ENCODE measurements at places on chromosomes 2 and 18. TPM values are rescaled to one million over a fixed set of nuclear protein-coding genes. Genes with fewer than 3 reads are reported as not detected.

DNA sequence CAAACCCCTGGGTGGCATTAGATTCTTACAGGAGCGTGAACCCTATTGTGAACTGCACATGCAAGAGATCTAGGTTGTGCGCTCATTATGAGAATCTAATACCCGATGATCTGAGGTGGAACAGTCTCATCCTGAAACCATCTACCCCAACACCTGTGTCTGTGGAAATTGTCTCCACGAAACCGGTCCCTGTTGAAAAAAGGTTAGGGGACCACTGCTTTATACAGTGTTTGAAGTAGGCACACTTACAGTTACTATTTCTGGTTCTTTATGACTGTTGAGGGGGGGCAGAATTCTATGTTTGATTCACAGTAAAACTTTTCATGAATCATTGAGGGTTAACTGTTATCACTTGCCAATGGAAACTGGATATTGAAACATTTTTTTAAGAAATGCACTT is 72.0 kb downstream of the RIF1 start:
- H3K36me3 ChIP-seq: peaks cover 9% of the 10 kb centered on the region
- H3K27me3 ChIP-seq: no peaks in the 10 kb centered on the region
- H3K4me1 ChIP-seq: no peaks in the 10 kb centered on the region
- DNase-seq: no peak
- H3K4me3 ChIP-seq: no peak overlapping the region

DNA sequence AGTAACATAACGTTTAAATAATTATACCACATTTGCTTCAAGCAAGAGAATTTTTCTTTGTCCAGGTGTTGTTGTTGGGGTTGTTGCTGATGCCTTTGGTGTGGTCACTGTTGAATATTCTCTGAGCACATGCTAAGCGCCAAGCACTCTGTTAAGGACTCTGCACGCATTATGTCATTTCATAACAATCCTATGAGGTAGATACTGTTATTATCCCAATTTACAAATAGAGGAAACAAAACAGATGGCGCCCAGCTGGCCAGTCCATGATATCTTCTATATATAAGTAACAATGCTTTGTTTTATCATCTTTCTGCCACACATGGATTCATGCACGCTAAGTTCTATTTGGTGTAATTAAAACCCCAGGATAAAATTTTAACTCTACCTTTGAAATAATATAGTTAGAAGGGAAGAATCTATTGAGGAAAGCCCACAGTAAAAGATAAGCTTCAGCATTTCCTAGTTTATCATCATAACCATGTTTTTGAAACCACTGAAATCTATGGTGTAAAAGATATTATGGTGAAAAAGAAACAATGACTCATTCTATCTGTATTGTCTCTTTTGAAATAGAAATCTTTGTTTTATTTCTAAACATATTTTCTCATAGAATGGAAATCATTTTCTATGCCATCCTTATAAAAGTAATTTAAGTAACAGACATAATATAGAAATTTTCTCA is 199.7 kb downstream of the PID1 start:
- no peaks in the 10 kb centered on the region for H3K36me3 ChIP-seq
- DNase-seq: no peak
- H3K27me3 ChIP-seq: no peaks in the 10 kb centered on the region
- no peak overlapping the region for H3K4me3 ChIP-seq
- H3K27ac ChIP-seq: no peak overlapping the region

GRCh38 chr2:174753038-174753633 is 11.1 kb downstream of the CHRNA1 start:
- no peaks in the 10 kb centered on the region for H3K4me1 ChIP-seq
- no peaks in the 10 kb centered on the region for H3K27me3 ChIP-seq
- DNase-seq: no peak

DNA sequence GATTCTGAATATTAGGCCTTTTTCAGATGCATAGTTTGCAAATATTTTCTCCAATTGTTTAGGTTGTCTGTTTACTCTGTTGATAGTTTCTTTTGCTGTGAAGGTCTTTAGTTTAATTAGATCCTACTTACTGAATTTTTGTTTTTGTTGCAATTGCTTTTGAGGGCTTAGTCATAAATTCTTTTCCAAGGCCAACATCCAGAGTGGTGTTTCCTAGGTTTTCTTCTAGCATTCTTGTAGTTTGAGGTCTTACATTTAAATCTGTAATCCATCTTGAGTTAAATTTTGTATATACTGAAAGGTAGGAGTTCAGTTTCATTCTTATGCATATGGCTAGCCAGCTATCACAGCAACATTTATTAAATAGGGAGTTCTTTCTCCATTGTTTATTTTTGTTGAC is 404.8 kb downstream of the LNPK start:
- DNase-seq: no peak
- no peaks in the 10 kb centered on the region for H3K4me1 ChIP-seq
- no peaks in the 10 kb centered on the region for H3K27me3 ChIP-seq
- no peak overlapping the region for H3K27ac ChIP-seq
- no peak overlapping the region for H3K4me3 ChIP-seq
- no peaks in the 10 kb centered on the region for H3K36me3 ChIP-seq

Gene MRPL33
- 78.0 TPM for total RNA-seq

DNA sequence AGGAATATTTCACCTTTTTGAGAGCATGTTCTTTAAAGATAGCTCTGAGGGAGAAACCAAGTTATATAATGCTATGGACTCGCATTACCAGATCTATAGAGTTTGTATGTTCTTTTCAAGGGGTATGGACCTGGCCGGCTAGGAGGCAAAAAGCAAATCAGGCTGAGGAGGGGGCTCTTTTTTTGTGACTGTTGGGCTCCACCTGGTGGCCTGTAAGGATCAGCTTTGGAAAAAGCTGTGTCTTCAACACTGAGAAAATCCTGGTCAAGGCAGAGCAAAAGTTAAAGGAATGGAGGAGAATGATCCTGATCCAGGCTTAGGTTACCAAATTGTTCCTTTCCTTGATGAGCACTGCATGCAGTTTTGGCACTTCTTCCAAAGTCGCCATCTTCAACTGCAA is 180.5 kb downstream of the DIS3L2 start:
- no peaks in the 10 kb centered on the region for H3K36me3 ChIP-seq
- no peak for DNase-seq
- no peak overlapping the region for H3K27ac ChIP-seq

- DNase-seq: no peak
- no peak overlapping the region for H3K4me3 ChIP-seq
These were observed 52.7 kb downstream of the DTNB start for GRCh38 chr2:25620711-25621110.

Gene EGR4
- not detected for total RNA-seq
